ENCODE measurements at places on chromosomes 7 and 10. TPM values are rescaled to one million over a fixed set of nuclear protein-coding genes. Genes with fewer than 3 reads are reported as not detected.

GRCh38 chr7:17758008-17758407, 182.3 kb downstream of the SNX13 start:
- no peak for DNase-seq

DNA sequence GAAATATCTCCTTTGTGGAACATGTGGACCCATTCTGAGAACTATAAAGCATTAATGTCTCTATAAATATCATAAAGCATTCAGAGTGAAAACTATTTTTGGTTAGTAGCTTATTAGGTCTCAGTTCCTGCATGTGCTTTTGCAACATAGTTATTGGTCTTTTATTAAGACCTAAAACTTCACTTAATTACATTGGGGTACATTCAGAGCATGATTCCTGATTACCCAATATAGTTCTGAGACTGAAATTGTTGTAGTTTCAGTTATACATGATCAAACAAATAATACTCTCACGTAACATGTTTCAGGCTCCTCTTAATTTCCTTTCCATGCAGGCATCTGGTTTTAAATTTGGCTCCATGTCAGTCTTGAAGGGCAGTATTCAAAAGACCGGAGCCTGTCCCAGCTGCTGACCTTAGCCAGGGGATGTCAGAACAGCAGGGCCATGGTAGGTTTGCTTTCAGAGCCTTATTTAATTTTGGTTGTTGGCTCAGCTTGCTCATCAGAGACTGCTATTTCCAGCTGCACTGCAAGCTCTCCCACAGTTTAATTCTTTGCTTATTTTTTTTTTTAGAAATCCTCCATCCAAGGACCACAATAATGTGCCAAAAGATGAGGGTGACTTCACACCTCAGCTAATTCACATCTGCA, 447.8 kb upstream of the FZD8 start:
- no peak for DNase-seq

DNA sequence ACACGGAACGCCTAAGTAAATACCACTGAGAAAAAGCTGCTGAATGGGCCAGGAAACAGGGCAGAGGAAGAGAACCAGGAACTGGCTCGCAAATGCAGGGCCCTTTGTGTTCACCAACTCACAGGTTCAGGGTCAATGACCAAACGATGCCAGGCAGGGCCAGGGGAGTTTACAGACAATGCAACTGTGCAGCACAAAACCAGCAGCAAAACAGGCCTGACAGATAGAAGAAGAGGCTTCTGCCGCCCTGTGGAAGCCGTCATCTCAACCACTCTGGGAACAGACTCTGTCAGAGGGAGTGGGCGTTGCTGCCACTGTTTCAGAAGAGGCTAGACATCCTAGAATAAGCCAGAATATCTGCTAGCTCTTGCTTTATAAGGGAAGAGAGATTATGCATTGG, 117.9 kb downstream of the KMT2E start:
- DNase-seq: no peak

GRCh38 chr7:126499481-126499880, 753.3 kb downstream of the GRM8 start:
- DNase-seq: no peak

GRCh38 chr7:24764972-24765744, 7.9 kb upstream of the GSDME start:
- DNase-seq: no peak

Gene ANKRD26
- 4.7 TPM for total RNA-seq

GRCh38 chr10:26310361-26310760, 93.8 kb downstream of the GAD2 start:
- no peak for DNase-seq
